Foreskin keratinocyte (primary cell): ENCODE measurements at places on chromosomes 7 and 10. TPM values are rescaled to one million over a fixed set of nuclear protein-coding genes. Genes with fewer than 3 reads are reported as not detected.
A peak's percentile ranks its signal among the peaks of the same experiment; 100 is the strongest.

- DNase-seq: no peak
These were observed 25.4 kb downstream of the PDGFA start for GRCh38 chr7:494259-494687.

- no peak for DNase-seq
These were observed 337.8 kb downstream of the ADARB2 start for GRCh38 chr10:1399431-1400100.

DNA sequence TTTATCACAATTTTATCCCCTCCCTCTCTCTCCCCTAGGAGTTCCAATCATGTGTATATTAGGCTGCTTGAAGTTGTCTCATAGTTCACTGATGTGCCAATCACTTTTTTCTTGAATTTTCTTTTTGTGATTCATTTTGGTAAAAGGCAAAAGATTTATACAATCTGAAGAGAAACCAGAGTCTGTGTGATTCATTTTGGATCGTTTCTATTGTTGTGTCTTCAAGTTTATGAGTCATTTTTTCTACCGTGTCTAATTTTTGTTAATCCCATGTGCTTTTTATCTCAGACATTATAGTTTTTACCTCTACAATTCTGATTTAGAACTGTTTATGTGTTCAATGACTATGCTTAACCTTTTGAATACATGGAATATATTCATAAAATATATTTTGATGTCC is 483.9 kb upstream of the AUTS2 start:
- peak; percentile 31 for DNase-seq

TFEC gene
- polyA plus RNA-seq: not detected in 2 replicates
